Right ventricle myocardium inferior (tissue), 1 donor: ENCODE measurements at places on chromosomes 6 and 20. TPM values are rescaled to one million over a fixed set of nuclear protein-coding genes. Genes with fewer than 3 reads are reported as not detected.

ZNF391 gene
- total RNA-seq: 0.89 TPM

NRSN1 gene
- not detected for total RNA-seq

HSPA12B gene
- total RNA-seq: 17.5 TPM

RAD21L1 gene
- total RNA-seq: not detected

MYLK2 gene
- 0.35 TPM for total RNA-seq

CRISP3 gene
- total RNA-seq: not detected

GDAP1L1 gene
- total RNA-seq: 0.38 TPM

L3MBTL1 gene
- 3.8 TPM for total RNA-seq

DNAH8 gene
- not detected for total RNA-seq

BPI gene
- not detected for total RNA-seq

TNXB gene
- 73.3 TPM for total RNA-seq

BLOC1S5 gene
- total RNA-seq: 8.1 TPM

PRKN gene
- 19.5 TPM for total RNA-seq

TMEM170B gene
- 4.8 TPM for total RNA-seq

CGA gene
- total RNA-seq: 0.49 TPM

CYB5R4 gene
- 15.9 TPM for total RNA-seq

GRCh38 chr6:144216668-144217218 is 66.4 kb downstream of the STX11 start:
- DNase-seq: no peak

GRCh38 chr20:44328428-44328827 is 8.4 kb upstream of the R3HDML start:
- no peak for DNase-seq

- DNase-seq: no peak
Measured at GRCh38 chr6:116434056-116434725, 27.0 kb upstream of the CALHM6 start.

- DNase-seq: no peak
Measured at GRCh38 chr20:24998631-24999445, 6.3 kb upstream of the APMAP start.

GRCh38 chr6:137706083-137706750 is 160.8 kb upstream of the TNFAIP3 start:
- DNase-seq: no peak

GRCh38 chr6:151330130-151330696 is 61.1 kb downstream of the ZBTB2 start:
- DNase-seq: no peak

- peak; percentile 37 for DNase-seq
Measured at GRCh38 chr20:48609491-48609978, 218.3 kb downstream of the PREX1 start.

- no peak for DNase-seq
Measured at GRCh38 chr6:26420688-26421171, 18.7 kb downstream of the BTN3A1 start.

- peak; percentile 50 for DNase-seq
Measured at GRCh38 chr6:3085074-3085473, 16.8 kb downstream of the RIPK1 start.

DNA sequence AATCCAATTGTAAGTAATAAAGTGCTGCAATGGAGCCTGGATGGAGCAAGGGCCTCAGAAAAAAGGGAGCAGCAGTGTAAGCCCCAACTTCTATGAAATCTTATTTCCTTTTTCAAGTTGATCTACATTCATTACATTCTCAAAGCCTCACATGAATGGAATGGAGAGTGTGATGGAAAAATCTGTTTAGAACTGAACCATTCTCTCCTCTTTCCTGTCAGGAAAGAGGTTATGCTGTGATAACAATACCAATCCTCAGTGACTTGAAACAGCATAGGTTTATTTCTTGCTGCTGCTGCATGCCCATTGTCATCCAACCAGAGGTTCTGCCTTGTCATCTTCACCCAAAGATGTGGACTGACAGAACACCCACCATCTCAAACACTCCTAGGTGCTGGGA is 8.9 kb upstream of the OR2H2 start:
- no peak for DNase-seq

DNA sequence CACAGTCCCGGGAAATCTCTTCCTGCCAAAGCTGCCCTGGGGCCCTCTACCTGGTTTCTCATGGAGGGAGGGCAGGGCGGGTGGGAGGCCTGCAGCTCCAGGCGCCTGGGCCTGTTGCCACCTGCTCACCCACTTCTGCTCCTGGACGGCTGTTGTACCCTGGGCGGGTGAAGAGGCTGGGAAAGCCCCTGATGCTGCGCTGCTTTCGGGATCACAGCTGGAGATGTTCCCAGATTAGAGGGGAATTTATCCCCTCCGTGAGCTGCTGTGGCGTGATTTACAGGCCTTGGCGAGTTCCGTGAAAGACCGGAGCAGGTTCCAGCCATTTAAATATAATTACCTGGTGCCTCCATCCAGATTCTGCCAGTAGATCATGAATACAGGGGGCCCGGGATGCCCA is 12.3 kb upstream of the VSTM2L start:
- DNase-seq: no peak

GRCh38 chr6:33481192-33481591 is 26.8 kb downstream of the ZBTB9 start:
- no peak for DNase-seq

DNA sequence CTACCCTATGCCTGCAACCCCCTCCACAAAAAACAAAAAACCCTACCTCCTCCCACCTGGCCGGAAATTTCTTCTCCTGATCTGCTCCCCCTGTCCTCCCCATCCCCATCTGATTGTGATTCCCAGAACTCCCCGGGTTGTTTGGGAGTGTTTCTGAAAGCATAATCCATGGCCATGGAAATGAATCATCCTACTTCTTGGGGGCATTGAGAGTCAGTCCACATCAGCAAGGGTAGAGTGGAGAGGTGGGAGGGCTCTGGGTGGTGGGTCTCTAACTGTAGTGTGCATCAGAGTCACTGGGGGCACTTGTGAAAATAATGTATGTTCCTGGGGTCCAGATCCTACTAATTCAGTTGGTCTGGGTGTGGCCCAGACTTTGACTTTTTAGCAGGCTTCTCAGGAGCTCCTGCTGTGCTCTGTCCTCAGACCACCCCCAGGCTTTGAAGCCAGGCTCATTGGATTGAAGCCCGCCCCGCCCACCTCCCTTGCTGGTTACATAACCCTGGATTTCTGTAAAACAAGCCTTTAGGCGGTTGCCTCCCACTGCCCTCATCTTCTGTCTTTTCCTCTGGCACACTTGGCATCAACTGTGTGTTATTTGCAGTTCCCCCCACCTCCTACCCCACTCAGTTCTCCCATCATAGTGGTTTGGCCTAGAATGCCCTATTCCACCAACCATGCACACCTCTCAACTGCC is 10.5 kb downstream of the PIGT start:
- DNase-seq: no peak

- no peak for DNase-seq
Measured at GRCh38 chr6:108097882-108098281, 23.3 kb upstream of the OSTM1 start.

GRCh38 chr6:20119485-20119884 is 92.8 kb downstream of the MBOAT1 start:
- DNase-seq: no peak

DNA sequence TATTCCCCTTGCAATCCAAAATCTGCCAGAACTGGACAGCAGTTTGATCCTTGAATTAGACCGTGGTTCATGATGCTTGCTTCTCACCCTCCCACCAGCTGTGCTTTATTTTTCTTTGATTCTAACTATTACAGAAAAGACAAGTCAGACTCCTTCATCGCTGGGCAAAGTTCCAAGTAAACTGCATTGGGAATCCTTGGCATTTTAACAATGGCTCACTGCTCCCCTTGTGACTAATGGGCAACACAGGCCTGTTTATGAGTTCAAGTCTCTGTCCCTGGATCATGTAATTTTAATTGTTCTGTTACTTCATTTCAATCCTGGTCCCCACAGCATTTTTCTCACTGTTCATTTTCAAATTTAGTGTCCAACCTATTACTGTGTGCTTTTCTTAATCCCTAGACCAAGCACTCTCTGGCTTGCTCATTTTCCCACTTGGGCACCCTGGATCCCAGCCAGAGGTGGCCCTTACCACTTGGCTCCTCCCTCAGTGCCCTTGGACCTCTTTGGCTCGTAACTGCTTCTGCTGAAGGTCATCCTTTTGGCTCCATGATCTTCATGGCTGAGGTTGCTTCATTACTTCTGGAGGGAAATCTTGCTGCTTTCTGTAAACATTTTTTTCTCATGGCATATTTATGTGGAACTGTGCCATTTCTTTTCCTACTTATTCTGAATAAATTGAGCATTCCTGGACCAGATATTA is 32.8 kb downstream of the PSMB9 start:
- peak; percentile 50 for DNase-seq

DNA sequence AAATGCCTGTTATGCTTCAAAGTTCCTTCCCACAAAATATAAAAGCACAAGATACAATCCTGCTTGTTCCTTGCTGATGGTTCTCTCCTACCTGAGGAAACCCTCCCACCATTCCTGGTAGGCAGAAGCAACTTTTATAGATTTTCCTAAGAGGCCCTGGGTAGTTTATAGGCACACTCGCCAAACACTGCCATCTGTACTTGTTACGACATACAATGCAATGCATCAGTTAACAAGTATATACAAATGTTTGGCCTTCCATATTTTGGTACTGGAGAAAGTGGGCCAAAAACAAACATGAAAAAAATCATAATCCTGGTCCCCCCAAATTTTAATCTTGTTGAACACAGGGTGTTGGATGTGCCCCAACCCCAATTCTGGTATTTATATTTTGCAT is 16.6 kb downstream of the MCM9 start:
- DNase-seq: no peak

GRCh38 chr6:13032566-13032965 is 295.8 kb downstream of the TBC1D7 start:
- no peak for DNase-seq

GRCh38 chr20:38067717-38068365 is 34.3 kb downstream of the RPRD1B start:
- DNase-seq: no peak
